IPS DF 6.9 (cell line): ENCODE measurements at places on chromosomes 3 and 15.

DNA sequence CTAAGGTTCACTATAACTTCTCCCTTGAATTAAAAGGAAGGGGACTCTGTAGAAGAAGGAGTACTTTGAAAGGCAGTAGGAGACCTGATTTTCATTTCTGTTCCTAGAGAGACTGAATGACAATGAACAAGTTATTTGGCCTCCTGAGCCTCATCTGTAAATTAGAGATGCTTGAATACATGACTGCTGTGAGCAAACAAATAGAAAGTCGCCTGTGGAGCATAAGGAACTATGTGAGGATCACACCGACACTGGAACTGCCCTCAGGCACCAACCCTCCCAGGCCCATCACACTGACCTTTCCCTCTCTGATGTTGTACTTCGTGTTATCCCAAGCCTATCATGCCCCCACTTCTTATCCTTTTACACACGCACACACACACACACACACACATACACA, 48.6 kb downstream of the IMPG2 start:
- DNase-seq: no peak

DNA sequence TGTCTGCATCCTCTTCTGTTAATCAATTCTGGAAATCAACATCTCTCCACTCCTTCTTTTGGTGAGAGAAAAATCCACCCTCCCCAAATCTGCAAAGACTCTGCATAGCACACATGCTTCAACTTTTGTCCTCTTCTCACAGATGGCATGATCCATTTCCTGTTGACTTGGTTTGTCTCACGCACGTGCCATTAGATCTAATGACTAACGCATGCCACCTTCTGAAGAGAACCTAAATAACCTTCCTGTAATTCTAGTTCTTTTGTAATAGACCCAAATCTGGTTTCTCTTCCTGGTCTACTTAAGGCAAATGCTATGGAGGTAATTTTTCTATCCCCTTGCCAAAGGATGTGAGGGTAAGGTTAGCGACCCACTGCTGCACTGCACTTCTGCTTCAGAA, 51.0 kb upstream of the ATOSA start:
- no peak for DNase-seq

- DNase-seq: no peak
These were observed 34.1 kb downstream of the ADAM10 start for GRCh38 chr15:58715266-58715917.

DNA sequence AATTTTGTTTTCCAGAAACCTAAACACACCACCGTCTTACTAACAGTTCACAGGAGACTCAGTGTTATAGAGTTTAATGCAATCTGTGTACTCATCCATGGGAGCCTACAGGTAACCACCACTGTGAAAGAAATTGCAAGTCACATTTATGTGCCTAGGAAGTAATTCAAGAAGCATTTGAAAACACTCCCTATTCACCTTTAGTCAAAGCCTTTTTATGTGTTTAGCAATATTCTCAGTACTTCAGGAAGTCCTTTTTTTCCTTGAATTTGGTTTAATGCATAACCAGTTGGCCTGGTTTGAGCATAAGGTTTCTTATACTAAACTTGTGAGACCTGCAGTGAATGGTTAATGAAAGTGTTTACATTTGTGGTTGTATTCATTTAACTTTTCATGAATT, 346.1 kb downstream of the CHST2 start:
- DNase-seq: no peak

DNA sequence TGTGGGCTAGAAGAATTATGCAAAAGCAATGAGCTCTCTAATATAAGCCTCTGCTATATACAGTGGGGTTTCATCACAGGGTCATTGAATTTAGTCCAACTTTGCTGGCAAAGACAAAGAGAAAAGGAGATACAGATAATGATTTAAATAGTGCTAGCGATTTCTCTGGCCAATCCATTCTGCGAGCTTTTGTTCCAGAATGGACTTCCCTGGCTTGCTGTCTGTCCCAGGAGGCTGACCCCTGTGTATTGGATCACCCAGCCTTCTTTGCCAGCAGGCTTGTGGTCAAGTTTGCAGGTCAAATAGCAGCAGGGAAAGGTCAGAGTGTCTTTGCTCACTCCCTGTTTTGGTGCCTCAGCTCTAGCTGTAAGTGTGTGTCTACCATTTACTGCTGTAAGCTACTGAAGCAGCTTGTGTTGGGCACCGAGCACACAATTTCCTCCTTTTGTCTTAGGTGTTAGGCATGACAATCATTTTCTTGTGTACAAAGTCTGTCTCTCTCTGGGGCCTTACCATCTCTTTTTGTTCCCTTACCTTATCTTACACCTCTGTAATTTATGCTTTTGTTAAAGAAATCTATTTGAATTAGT, 55.7 kb downstream of the UNC13C start:
- DNase-seq: no peak

DNA sequence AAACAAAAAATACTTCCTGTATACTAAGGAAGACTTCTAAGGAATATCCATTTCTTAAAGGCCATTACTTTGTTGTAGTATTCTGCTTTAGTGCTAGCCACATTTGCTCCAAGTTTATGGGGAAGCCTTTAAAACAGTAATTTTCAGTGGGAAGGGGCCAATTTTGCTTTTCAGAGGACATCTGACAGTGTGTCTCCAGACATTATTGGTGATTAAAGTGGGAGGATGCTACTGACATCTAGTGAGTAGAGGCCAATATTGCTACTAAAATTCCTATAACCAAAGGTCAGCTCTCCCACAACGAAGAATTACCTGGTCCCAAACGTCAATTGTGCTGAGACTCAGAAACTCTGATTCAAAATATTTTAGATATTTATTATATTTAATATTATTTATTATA, 24.8 kb downstream of the SLC28A2 start:
- DNase-seq: no peak

DNA sequence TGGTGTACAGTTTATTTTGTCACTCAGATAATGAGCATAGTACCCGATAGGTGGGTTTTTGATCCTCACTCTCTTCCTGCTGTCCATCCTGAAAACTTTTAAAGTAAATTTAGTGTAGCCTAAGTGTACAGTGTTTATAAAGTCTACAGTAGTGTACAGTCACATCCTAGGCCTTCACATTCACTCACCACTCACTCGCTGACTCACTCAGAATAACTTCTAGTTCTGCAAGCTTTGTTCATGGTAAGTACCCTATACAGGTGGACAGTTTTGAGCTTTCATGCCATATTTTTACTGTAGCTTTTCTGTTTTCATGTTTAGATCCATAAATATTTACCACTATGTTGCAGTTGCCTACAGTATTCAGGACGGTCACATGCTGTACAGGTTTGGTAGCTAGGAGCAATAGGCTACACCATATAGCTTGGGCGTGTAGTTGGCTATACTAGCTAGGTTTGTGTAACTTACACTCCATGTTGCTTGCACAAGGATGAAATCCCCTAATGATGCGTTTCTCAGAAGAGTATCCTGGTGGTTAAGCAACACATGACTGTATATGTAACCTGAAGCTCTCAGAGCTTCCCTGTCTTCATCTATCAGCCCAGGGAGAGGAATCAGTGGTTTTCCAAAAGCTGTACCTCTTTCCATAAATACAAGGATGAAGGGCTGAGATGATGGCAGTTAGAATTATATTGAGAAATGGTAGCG, 87.6 kb upstream of the SLC25A26 start:
- no peak for DNase-seq

DNA sequence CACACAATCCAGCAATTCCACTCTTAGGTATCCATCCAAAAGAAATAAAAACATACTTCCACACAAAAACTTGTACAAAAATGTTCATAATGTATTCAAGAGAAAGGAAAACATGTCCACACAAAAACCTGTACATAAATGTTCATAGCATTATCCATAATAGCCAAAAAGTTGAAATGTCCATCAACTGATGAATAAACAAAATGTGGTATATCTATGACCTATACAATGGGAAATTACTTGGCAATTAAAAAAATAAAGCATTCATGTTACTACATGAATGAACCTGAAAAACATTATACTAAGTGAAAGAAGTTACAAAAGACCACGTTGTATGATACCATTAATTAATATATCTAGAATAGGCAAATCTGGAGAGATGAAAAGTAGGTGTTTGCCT, 17.9 kb downstream of the FRMD5 start:
- no peak for DNase-seq

GRCh38 chr3:72369681-72370080, 478.6 kb downstream of the SHQ1 start:
- DNase-seq: no peak

DNA sequence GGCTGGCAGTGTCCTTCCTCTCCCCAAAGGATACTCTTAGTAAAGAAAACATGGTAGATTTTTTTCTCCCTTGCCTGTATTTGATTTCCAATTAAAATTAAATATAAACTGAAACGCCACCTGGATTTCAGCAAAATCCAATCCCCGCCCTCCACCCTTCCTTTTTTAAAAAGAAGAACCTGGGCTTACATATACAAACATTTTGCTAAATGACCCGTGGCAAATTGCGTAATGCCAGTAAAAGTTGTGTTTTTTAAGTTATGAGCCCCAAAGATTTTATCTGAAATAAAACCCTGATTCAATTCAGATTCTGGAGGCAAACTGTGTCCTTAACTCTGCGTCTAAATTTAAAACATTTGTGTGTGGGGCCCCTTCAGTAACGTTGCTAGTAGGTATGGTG, 403.0 kb downstream of the FOXP1 start:
- no peak for DNase-seq

DNA sequence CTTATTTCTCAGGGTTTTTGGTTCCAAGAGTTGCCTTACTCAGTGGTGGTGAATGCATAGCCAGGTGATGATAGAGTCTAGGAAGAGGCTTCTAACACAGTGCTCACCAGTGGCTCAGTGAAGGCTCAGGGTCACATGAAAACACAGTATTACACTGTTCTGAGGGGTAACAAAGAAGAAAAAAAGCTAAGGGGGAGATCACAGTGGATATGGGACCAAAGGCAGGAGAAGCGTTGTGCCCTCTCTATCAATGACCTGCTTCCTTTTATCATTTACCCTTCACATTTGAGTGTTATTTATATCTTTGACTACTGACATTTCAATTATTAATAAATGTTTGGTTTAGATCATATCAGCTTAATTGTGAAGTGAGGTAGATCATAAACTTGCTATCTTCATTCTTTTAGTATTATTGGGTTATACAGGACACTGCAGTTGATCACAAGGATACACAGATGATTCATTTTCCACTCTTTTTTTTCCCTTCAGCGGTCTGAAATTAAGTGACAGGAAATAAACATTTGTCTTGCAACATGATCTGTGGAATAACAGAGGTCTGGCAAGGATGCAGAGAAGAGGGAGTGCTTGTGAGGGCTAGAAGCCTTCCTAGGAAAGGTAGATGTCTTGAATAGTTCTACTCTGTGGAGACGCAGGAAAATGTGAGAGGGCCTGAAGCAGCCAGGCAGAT, 171.7 kb downstream of the C3orf38 start:
- DNase-seq: no peak

- DNase-seq: no peak
These were observed 137.1 kb upstream of the WNT5A start for GRCh38 chr3:55624238-55624637.

- no peak for DNase-seq
These were observed 13.7 kb downstream of the CTDSPL2 start for GRCh38 chr15:44441095-44441501.

GRCh38 chr3:158093526-158093925, 12.7 kb downstream of the SHOX2 start:
- no peak for DNase-seq

DNA sequence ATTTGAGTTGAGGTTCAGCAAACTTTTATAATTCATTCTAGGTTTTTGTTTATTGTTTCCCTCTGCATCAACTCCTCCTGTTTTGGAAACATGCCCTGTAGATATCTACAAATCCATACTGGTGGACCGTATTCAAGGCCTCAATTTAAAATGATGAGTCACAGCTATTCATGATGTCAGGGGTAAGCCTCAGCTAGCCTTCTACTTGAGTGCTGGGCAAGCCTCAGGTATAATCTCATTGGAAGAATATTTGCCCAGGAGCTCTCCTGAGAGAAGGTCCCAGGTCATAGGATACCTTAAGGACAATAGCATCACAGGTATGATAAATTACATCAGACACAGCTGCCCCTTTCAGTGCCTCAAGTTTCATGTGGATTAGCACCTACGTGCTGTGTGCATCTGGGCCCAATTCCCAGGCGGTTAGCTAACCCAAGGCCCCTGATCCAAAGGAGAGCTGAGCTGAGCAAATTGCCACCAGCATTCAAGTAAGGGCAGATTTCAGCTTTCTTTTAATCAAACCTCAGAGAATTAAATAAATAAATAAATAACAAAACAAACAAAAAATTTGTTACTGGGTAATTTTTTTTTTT, 87.5 kb downstream of the KCNMB2 start:
- no peak for DNase-seq

GRCh38 chr3:36918050-36918449, 26.8 kb downstream of the TRANK1 start:
- no peak for DNase-seq

DNA sequence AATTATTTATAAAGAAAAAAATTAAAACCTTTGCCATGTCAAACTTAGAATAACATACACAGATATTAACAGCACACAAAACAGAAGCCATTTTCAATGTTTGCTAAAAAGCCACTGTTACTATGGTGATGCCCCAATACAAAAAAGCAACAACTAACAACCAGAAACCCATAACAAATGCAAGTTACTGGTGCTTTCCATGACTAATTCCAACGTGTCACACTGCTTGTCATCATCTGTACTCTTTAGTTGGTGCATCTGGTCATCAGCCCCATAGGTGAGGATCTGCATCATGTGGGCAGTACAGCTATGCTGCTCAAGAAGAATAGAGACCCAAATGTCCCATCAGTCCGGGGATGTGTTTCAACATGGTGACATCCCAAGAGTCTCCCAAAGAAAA, 52.8 kb downstream of the ATP8B4 start:
- DNase-seq: no peak

DNA sequence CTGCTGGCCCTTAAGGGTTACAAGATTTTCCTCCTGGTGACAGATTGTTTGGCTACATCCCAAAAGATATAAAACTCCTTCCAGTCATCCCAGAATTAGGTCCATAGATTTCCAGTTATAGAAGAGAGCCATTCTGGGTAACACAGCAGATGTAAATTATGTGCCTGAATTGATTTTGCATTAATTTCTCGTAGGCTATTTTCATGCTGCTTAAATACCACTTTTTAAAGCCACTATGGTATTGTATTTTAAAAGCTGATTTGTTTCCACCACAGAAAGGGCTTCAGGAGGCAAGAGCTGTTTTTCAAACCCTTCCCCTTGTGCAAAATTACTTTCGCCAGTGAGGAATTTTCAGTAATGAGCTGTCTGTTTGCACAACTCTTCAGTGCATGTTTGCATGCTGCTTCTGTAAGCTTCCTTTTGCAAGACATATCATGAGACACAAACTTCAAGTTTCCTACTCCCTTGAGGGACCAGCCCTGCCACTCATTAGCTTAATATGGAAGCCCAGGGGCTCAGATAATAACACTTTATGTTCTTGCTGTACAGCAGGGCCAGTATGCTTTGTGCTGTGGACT, 105.4 kb upstream of the TNIK start:
- no peak for DNase-seq

DNA sequence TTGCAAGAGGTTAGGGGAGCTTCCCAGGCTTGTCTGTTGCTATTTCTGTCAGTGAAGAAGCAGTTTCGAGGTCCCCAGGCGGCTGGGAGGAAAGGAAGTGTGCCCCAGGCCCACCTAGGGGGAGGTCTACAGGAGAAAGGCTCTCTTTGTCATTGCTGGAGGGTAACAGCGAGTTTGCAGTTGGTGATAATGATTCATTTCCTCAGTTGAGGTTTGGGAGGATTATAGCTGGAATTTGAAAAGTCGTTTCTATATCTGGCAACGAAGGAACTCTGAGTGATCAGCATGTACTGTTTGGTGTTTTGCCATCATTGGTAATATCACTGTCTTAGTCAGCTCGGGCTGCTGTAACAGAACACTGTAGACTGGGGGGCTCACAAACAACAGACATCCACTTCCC, 65.5 kb upstream of the UBE3A start:
- no peak for DNase-seq

- DNase-seq: no peak
These were observed 35.2 kb upstream of the USP3 start for GRCh38 chr15:63469190-63469589.
